ENCODE measurements at places on chromosomes 3 and 15. TPM values are rescaled to one million over a fixed set of nuclear protein-coding genes. Genes with fewer than 3 reads are reported as not detected.

PPP1R14D gene
- not detected for total RNA-seq

FSTL1 gene
- total RNA-seq, result 46.9 TPM

GNAT1 gene
- not detected for total RNA-seq

HRH1 gene
- total RNA-seq, result 1.5 TPM

All from psoas muscle (tissue), 8 donors.